Activated T-cell treated with anti-CD3 and anti-CD28 coated beads, Interleukin-2, amount 50 U/mL, for 72 hours (primary cell): ENCODE measurements at places on chromosomes 3 and 15. TPM values are rescaled to one million over a fixed set of nuclear protein-coding genes. Genes with fewer than 3 reads are reported as not detected.

GRCh38 chr15:83205725-83206324 is 1.8 kb downstream of the HDGFL3 start:
- H3K27me3 ChIP-seq, result peaks cover 38% of the 10 kb centered on the region
- H3K4me3 ChIP-seq, result peak overlapping the region; percentile 83
- H3K27ac ChIP-seq, result peak overlapping the region; percentile 89
- DNase-seq, result no peak
- peaks cover 4% of the 10 kb centered on the region for H3K36me3 ChIP-seq

GRCh38 chr15:59340325-59340724 is 32.3 kb downstream of the MYO1E start:
- DNase-seq, result no peak
- no peaks in the 10 kb centered on the region for H3K4me1 ChIP-seq
- H3K36me3 ChIP-seq, result no peaks in the 10 kb centered on the region
- no peak overlapping the region for H3K4me3 ChIP-seq
- no peak overlapping the region for H3K27ac ChIP-seq

DNA sequence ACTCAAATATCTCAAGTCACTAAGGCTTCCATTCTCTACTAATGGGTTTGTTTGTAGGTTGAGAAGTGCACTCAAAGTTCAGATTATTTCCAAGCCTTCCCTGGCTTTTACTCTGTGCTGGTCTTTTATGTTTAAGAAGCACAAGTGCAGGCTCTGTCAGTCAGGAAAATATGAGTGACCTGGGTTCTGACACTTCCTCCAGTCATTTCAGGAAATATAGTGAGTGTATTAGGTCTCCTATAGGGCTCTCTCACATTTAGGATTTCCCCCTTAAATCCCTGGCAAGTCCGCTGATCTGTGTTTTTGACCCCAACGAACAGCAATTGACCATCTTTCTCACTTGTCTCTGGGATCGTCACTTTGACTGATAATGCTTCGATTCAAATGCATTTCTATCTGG is 210.2 kb downstream of the ARPP21 start:
- no peaks in the 10 kb centered on the region for H3K27me3 ChIP-seq
- H3K4me1 ChIP-seq, result no peaks in the 10 kb centered on the region
- no peaks in the 10 kb centered on the region for H3K36me3 ChIP-seq
- H3K4me3 ChIP-seq, result no peak overlapping the region
- no peak overlapping the region for H3K27ac ChIP-seq

- no peak for DNase-seq
- peaks cover 22% of the 10 kb centered on the region for H3K36me3 ChIP-seq
- H3K4me3 ChIP-seq, result peak overlapping the region; percentile 100
- peak overlapping the region; percentile 100 for H3K27ac ChIP-seq
- H3K4me1 ChIP-seq, result peaks cover 75% of the 10 kb centered on the region
These were observed 16.2 kb upstream of the CHD2 start for GRCh38 chr15:92883876-92884435.

DNA sequence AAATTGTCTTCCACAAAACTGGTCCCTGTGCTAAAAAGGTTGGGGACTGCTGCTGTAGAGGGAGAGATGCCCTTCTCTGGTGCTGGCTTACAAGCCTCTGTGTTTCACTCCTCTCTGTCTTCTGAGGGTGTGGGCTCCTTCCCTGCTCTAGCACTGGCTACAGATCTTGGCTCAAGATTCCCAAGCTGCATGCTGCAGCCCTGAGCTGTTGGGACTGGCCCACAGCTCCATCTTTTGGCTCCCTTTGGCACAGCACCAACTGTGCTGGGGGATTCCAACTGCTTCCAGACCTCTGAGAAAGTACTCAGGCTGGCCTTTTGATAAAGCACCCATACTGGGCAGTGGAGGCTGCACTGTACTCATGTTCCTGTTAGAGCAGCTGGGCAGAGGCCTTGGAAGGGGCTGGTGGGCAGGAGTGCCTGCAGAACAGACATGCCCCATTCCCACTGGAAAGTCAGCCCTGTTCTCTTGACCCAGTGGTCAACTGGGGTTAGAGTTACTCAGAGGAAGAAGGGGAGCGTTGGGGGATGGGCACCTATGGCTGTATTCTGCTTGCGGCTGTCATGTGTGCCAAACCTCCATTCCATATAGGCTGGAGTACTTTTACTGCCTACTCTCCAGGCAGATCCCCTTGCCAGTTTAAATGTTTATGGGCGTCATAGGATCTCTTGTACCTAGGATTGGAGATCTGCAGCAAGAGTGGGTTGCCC is 55.7 kb downstream of the GALK2 start:
- no peak overlapping the region for H3K4me3 ChIP-seq
- no peak for DNase-seq
- H3K36me3 ChIP-seq, result peaks cover 18% of the 10 kb centered on the region
- no peaks in the 10 kb centered on the region for H3K27me3 ChIP-seq
- no peak overlapping the region for H3K27ac ChIP-seq

- H3K27ac ChIP-seq, result no peak overlapping the region
- H3K27me3 ChIP-seq, result no peaks in the 10 kb centered on the region
- no peaks in the 10 kb centered on the region for H3K4me1 ChIP-seq
- DNase-seq, result no peak
- H3K4me3 ChIP-seq, result no peak overlapping the region
These were observed 253.2 kb downstream of the NR2F2 start for GRCh38 chr15:96583671-96584070.

- no peaks in the 10 kb centered on the region for H3K36me3 ChIP-seq
- H3K27ac ChIP-seq, result no peak overlapping the region
- no peak overlapping the region for H3K4me3 ChIP-seq
- DNase-seq, result no peak
- H3K27me3 ChIP-seq, result peaks cover 5% of the 10 kb centered on the region
These were observed 12.3 kb downstream of the IQCH start for GRCh38 chr15:67266870-67267269.

- no peaks in the 10 kb centered on the region for H3K27me3 ChIP-seq
- no peak overlapping the region for H3K27ac ChIP-seq
- no peak for DNase-seq
- no peak overlapping the region for H3K4me3 ChIP-seq
- peaks cover 16% of the 10 kb centered on the region for H3K4me1 ChIP-seq
- no peaks in the 10 kb centered on the region for H3K36me3 ChIP-seq
These were observed 171.8 kb upstream of the WNT5A start for GRCh38 chr3:55658690-55659562.

DNA sequence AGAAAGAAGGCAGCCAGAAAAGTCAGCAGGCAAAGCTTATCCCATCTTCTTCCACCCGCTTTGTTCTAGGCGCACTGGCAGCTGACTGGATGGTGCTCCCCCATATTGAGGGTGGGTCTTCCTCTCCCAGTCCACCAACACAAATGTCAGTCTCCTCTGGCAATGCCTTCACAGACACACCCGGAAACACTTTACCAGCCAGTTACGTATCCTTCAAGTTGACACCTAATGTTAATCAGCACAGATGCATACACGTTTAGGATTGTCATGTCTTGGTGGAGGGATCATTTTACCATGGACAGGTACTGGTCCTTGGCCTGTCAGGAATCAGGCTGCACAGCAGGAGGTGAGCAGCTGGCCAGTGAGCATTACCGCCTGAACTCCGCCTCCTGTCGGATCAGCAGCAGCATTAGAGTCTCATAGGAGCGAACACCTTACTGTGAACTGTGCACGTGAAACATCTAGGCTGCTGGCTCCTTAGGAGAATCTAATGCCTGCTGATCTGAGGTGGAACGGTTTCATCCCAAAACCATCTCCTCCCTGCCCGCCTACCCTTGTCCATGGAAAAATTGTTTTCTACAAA is 59.1 kb upstream of the PYDC2 start:
- no peaks in the 10 kb centered on the region for H3K27me3 ChIP-seq
- no peak overlapping the region for H3K27ac ChIP-seq
- H3K4me3 ChIP-seq, result no peak overlapping the region
- DNase-seq, result no peak
- H3K36me3 ChIP-seq, result no peaks in the 10 kb centered on the region

DNA sequence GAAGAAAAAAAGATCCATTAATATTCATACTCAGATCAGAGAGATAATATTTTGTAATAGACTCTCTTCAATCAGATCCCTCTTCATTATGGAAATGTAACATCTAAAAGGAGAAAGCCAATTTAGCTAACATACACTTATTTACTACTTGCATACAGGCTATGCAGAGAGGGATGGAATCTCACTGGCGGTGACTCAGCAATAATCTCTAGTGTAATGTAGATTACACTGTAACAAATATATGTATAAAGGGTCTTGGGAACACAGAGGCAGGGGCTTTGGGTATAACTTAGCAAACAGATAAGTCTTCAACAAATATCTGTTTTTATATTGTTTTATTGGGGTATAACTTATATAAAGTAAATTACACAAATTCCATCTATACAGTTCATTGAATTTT is 69.6 kb downstream of the CGNL1 start:
- no peak overlapping the region for H3K27ac ChIP-seq
- no peaks in the 10 kb centered on the region for H3K36me3 ChIP-seq
- peaks cover 15% of the 10 kb centered on the region for H3K27me3 ChIP-seq
- no peak overlapping the region for H3K4me3 ChIP-seq
- no peaks in the 10 kb centered on the region for H3K4me1 ChIP-seq

DNA sequence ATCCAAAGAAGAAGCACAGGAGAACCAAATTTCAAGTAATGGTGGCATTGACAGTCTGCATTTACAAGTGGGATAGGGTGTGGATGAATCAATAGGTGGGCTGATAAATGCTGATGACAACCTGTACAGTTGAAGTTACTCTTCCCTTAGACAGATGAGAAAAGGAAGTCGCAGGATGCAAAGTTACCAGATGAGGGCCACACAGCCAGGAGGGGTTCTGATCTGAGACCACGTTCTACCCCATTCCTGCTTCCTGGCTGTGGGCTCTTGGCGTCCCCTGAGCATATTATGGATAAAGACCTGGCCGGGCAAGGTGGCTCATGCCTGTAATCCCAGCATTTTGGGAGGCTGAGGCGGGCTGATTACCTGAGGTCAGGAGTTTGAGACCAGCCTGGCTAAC is 104.6 kb downstream of the EOMES start:
- H3K27me3 ChIP-seq, result no peaks in the 10 kb centered on the region
- H3K4me3 ChIP-seq, result no peak overlapping the region
- no peak overlapping the region for H3K27ac ChIP-seq

GRCh38 chr15:98807262-98807661 is 158.9 kb downstream of the IGF1R start:
- no peaks in the 10 kb centered on the region for H3K27me3 ChIP-seq
- DNase-seq, result no peak
- H3K27ac ChIP-seq, result no peak overlapping the region
- H3K36me3 ChIP-seq, result no peaks in the 10 kb centered on the region
- no peak overlapping the region for H3K4me3 ChIP-seq

DNA sequence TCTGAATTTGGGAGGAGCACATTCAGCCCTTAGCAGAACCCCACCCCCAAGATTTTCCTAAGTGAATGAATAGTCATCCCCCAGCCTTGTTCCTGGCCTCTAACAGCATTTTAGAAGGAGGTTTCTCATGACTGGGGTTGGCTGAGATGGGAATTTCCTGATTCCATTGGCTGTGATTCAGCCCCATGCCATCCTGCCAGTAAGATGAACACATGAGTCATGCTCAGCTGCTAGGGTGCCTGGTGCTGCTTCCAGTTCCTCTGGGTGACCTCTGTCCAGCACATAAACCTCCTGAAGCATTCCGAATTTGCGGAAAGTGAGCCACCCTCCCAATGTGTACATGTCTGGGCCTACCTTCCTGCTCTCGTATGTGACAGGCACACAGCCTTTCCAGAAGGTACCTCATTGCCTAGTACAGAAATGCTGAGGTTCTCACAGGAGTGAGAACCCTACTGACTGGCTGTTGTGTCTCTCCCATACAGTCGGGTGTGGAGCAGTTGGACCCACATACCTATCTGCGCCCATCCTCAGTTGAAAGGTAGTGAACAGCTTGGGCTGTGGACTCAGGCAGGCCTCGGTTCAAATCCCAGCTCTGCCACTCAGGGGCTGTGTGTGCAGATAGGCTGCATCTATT is 91.7 kb downstream of the APBA2 start:
- H3K36me3 ChIP-seq, result no peaks in the 10 kb centered on the region
- H3K27me3 ChIP-seq, result no peaks in the 10 kb centered on the region
- no peak for DNase-seq
- H3K4me3 ChIP-seq, result no peak overlapping the region

DNA sequence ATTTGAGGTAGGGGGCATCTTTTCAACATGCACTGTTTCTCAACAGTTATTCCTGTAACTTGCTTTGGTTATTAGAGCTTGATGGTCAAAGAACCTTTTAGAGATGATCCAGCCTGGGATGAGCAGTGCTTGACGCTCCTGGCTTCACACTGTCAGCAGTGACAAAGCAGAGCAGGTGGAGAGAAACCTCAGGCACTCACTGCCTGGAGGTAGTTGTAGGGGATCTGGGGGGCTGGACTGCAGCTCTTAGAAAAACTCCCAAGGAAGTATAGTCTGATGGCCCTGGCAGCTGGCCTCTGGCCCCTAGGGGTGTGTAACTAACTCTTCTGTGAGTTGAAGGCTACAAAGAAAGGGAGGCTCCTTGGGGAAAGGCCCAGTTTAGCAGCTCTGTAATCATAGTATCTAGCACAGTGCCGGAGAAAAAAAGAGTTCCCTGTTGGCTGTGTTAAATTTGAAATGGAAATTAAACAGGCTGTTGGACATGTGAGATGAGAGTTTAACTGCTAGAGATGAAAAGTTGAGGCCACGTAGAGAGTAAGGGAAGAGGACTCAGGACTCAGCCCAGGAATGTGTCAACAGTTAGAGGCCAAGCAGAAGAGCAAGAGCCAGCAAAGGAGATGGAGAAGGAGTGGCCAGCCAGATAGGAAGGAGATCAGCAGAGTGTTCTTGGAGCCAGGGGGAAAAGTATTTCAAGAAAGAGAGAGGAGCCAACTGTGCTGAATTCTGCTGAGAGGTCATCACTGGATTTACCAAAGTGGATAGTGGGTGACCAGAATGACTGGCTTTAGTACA is 14.2 kb downstream of the OXNAD1 start:
- H3K4me1 ChIP-seq, result peaks cover 19% of the 10 kb centered on the region
- no peak for DNase-seq
- no peak overlapping the region for H3K27ac ChIP-seq
- no peaks in the 10 kb centered on the region for H3K27me3 ChIP-seq
- peaks cover 18% of the 10 kb centered on the region for H3K36me3 ChIP-seq

GRCh38 chr3:188468662-188469061 is 314.7 kb downstream of the LPP start:
- H3K4me3 ChIP-seq, result no peak overlapping the region
- H3K27ac ChIP-seq, result no peak overlapping the region
- DNase-seq, result no peak
- H3K27me3 ChIP-seq, result no peaks in the 10 kb centered on the region
- peaks cover 4% of the 10 kb centered on the region for H3K36me3 ChIP-seq
- peaks cover 6% of the 10 kb centered on the region for H3K4me1 ChIP-seq

DNA sequence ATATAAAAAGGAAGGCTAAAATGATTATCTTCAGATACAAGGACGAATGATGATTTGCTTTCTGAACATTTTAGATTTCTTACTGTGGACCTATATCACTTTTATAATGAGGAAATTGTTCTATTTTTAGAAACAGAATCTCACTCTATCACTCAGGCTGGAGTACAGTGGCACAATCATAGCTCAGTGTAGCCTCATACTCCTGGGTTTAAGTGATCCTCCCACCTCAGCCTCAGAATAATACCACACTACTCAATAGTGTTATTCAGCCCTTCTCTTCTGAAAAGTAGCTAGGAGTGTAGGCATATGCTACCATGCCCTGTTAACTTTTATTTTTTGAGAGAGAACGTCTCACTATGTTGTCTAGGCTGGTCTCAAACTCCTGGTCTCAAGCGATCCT is 15.8 kb downstream of the DNAJC13 start:
- H3K27ac ChIP-seq, result no peak overlapping the region
- no peaks in the 10 kb centered on the region for H3K27me3 ChIP-seq
- DNase-seq, result no peak
- H3K4me3 ChIP-seq, result no peak overlapping the region
- H3K36me3 ChIP-seq, result no peaks in the 10 kb centered on the region

GRCh38 chr15:41970456-41970855 is 1.9 kb downstream of the EHD4 start:
- H3K27ac ChIP-seq, result peak overlapping the region; percentile 99
- peaks cover 18% of the 10 kb centered on the region for H3K27me3 ChIP-seq
- H3K4me3 ChIP-seq, result peak overlapping the region; percentile 98

Gene CISH
- 271 TPM for total RNA-seq

Gene SNTN
- total RNA-seq, result not detected
